Right ventricle myocardium inferior (tissue), 1 donor: ENCODE measurements at places on chromosomes 2 and 18.

- no peak for DNase-seq
Measured at GRCh38 chr18:11113937-11114336, 35.4 kb downstream of the PIEZO2 start.

DNA sequence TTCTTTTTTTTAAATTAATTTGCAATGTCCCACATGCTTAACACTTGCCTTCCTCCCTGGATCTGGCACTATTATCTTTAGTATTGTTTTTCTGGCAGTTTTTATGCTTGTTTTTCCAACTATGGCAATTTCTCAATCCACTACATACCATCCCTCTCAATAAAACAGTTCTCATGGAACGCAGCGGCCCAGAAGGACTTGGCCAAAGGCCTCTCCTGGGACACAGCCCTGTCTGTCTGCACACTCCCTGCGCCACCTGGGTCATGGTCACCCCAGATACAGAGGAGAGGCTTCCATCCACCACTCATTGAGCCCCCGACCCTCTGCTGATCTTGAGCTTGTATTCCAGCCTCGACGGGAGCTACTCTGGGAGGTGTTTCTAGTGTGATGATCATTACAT is 91.2 kb downstream of the TWIST2 start:
- DNase-seq = peak; percentile 75

DNA sequence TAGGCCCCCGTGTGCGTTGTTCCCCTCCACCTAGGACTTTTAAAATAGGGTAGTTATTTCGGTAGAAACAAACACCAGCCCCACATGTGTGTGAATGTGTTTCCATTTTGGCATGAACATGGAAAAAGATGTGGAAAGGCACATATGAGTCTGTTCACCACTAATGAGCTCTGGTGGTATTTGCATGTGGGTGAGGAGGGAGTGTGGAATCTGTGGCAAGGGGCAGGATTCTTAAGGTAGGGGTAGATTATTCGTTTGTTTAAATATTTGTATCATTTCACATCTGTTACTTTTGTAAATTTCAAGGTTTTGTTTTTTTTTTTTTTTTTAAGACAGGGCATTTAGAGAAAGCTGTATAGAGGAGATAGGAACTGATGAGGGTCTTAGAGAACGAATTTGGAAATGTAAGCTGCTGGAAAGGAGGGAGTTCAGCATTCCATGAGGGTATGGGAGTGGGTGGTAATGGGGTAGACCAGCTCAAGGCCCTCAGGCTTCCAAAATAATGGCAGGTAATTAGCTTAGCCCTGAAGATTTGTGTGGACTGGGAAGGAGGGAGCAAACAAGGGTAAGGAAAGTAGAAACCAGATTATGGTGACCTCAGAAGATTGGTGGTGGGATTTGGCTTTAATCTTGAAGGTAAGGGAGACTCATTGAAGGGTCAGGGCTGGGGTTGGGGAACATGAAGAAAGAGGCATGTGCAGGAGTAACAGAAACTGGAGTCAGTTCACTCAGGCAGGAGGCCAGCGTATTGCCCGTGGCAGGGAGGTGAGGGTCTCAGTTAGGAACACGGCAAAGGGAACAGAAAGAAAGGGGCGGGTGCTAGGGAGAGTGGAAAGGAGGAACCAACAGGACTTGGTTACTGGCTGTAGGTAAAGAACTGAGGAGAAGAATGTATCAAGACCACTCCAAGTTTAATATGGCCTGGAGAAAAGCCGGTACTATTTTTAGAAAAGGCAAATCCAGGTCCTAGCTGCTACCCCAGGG is 123.6 kb downstream of the PLB1 start:
- DNase-seq = no peak

GRCh38 chr2:173184031-173185004 is 108.7 kb downstream of the MAP3K20 start:
- no peak for DNase-seq

DNA sequence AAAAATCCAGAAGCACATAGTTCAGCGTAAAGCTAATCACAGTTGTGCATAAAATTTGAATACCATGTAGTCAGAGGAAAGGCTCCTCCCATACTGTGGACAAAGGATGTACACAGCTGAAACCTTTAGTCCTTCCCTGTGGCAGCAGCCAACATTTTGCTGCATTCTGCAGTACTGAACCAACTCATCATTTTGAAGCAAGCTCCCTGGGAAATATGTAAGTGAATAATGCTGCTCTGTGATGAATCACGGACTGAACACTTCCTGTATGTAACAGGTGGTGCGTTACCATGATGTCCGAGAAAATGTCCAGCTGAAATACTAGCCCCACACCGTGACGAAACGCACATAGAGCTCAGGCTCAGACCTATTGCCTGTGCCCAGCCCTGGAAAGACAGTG is 421.1 kb upstream of the RAB12 start:
- no peak for DNase-seq

DNA sequence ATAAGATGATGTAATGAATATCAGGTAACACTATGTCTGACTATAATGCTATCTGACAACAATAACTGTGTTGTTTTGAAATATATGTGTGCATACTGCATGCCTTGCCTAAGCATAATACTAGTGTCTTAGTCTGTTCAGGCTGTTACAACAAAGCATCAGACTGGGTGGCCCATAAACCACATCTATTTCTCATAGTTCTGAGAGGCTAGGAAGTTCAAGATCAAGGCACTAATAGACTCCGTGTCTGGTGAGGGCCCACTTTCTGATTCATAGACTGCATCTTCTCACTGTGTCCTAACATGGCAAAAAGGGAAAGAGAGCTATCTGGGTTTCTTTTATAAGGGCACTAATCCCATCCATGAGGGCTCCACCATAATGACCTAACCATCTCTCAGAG is 80.1 kb downstream of the SUCLG1 start:
- no peak for DNase-seq

- DNase-seq = no peak
Measured at GRCh38 chr2:42185220-42185921, 16.2 kb downstream of the EML4 start.

GRCh38 chr2:147049957-147050356 is 794.9 kb upstream of the ACVR2A start:
- DNase-seq = no peak

DNA sequence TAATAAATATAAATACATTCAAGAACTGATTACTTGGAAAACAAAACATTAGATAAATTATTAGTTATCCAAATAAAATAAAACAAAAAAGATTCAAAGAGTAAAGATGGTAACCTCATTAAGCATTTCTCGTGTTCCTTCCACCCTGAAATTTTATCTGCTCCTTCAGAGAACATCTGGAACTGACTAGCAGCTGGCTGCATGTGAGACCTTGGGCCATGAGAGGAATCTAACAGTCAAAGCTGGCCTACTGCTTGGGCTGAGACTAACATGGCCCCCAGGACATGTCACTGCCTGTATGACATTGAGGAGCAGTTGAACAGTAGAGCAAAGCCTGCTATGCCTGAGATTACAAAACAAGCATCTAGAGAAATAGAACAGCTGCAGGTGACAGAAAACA is 208.5 kb upstream of the ZSWIM2 start:
- no peak for DNase-seq

DNA sequence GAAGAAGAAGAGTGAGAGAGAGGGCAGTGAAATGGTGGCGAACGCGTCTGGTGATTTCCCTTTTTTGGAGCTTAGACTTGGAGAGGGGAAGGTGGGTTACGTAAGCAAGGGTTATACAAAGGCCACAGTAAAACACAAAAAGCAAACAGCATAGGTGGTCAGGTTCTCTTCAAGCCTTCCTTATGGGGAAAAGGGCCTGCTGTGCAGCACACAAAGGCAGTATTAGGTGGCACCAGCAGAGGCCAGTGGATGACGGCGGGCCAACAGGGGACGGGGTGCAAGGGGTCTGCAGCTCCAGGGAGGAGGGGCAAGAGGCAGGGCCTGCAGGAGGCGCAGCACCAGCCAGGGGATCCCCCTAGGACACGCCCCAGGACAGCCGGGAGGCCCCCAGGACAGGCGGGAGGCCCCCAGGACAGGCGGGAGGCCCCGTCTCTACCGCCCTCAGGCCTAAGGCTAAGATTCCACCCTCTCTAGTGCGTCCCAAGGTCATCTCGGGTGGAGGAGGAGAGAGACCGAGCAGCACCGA is 32.6 kb upstream of the NPC1 start:
- no peak for DNase-seq

DNA sequence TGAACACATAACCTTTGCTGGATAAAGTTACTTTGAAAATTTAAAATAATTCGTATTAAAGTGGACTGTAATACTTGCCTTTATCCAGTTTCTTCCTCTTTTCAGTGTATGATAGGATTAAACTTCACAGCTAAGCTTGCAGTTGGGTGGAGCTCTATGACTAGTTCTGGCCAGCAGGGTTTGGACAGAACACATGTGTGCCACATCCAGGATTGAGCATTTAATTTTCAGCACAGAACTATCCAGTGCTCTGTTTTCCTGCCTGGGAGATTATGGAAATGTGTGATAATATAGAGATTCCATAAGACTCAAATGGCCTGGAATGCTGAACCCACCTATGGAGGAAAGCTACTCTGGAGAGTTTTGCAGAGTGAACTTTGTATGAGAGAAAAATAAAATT is 200.2 kb downstream of the OSR1 start:
- DNase-seq = no peak

GRCh38 chr2:16069663-16069932 is 129.2 kb downstream of the MYCN start:
- no peak for DNase-seq

- no peak for DNase-seq
Measured at GRCh38 chr18:76442413-76443171, 52.5 kb downstream of the ZNF516 start.

GRCh38 chr18:45464619-45465018 is 150.7 kb upstream of the SLC14A2 start:
- DNase-seq = no peak

GRCh38 chr2:1936427-1936980 is 192.2 kb upstream of the PXDN start:
- DNase-seq = no peak

DNA sequence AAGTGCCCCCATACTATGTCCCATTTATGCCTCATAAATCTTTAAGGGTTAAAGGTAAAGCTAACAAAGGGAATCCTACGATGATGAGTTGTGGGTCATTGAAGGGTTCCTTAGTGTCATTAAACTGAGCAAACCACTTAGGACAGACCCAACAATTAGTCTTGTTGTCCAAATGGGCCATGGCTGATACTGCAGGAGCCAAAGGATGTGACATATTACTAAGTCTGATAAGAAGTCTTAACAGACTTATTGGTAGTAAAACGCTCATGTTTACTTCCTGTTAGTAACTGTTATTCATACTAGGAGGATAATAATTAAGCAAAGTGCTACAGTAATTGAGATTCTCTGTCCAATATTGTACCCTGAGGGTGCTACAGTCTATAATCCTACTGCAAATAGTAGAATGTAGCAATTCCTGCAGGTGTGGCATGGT is 96.8 kb downstream of the PTPN4 start:
- no peak for DNase-seq

GRCh38 chr18:57710226-57710625 is 88.6 kb upstream of the NARS1 start:
- DNase-seq = no peak

DNA sequence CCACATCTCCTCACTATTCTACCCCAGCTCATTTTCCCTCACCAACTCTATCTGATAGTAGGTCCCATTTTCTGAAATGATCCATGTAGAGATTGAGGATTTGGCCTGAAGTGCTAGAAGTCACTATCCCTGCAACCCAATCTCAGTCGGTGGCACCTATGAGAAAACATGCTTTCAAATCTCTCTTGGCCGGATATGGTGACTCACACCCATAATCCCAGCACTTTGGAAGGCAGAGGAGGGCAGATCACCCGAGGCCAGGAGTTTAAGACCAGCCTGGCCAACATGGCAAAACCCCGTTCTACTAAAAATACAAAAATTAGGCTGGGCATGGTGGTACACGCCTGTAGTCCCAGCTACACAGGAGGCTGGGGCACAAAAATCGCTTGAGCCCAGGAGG is 19.1 kb upstream of the MARCHF4 start:
- DNase-seq = no peak

DNA sequence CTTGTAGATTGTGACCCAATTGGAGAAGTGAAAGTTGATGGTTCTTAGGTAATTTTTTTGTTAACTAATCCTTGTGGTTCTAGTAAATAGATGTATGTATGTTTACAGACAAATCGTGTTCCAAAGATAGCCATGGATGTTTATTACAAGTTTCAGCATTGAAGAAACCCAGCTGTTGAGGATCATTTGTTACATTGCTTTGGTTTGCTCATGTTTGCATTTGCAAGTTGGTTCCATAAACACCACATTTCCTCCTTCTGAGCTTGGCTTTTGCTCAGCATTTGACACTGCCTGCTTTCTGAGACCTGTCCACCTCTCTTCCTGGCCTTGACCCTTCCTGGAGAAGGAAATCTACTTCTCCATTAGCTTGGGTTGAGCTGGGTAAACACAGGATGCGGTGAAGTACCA is 1.8 kb upstream of the CCDC68 start:
- DNase-seq = no peak

GRCh38 chr2:46655551-46656436 is 176.4 kb downstream of the TMEM247 start:
- no peak for DNase-seq

GRCh38 chr18:48356909-48357631 is 52.1 kb downstream of the ZBTB7C start:
- no peak for DNase-seq

- DNase-seq = no peak
Measured at GRCh38 chr2:85133751-85134254, 611 bp downstream of the TCF7L1 start.

DNA sequence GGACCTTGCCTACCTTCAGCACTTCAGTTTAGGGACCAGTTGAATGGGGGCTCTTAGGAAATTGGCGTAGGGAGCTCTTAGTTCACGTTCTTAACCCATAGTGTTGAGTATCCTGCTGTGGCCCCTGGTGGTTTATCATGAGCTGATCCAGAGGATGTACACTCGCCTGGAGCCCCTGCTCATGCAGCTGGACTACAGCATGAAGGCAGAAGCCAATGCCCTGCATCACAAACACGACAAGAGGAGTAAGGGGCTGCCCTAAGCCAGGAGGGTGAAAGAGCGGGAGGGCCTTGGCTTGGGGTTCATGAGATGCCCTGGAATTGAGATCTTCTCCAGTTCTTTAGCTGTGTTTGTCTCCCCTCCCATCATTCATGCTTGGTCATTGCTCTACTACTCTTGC is 2.9 kb downstream of the RETREG2 start:
- DNase-seq = no peak

DNA sequence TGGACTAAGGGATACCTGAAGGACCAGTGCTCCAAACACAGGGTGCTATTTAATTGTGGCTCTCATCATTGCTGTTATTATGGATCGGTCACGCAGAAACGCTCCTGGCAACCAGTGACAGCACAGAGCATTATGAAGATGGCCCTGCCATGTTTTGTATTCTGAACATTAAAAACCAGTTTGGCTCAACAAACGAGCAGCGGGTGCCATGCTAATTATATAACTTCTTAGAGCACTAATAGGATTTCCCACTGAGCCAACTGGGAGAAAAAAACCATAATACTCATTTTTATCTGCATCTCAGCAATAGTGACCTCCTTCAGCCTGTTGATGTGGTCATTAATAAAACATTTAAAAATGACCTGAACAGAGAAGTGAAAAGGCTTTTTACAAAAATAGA is 212.8 kb downstream of the STK39 start:
- no peak for DNase-seq
